ENCODE measurements at places on chromosomes 1 and 21. TPM values are rescaled to one million over a fixed set of nuclear protein-coding genes. Genes with fewer than 3 reads are reported as not detected.

NPHS2 gene
- not detected for total RNA-seq

CLCA4 gene
- not detected for total RNA-seq

ALX3 gene
- not detected for total RNA-seq

LCE2A gene
- total RNA-seq = not detected

KCNE2 gene
- total RNA-seq = not detected

SPATA45 gene
- not detected for total RNA-seq

HSD3B1 gene
- total RNA-seq = not detected

CFHR3 gene
- not detected for total RNA-seq

C8B gene
- not detected for total RNA-seq

TPTE gene
- total RNA-seq = not detected

PROK1 gene
- not detected for total RNA-seq

LCE2B gene
- total RNA-seq = not detected

OLIG2 gene
- total RNA-seq = not detected

GBP6 gene
- total RNA-seq = not detected

SFN gene
- total RNA-seq = 0.16 TPM

PLOD1 gene
- 182 TPM for total RNA-seq

SPRR4 gene
- not detected for total RNA-seq

S100A12 gene
- total RNA-seq = not detected

OSCP1 gene
- total RNA-seq = 3.3 TPM

MPZ gene
- total RNA-seq = 0.81 TPM

SOX13 gene
- total RNA-seq = 11.2 TPM

All from bladder microvascular endothelial cell (primary cell).